Activated naive CD8-positive, alpha-beta T cell treated with anti-CD3 and anti-CD28 coated beads for 36 hours (primary cell): ENCODE measurements at places on chromosomes 5 and 9. TPM values are rescaled to one million over a fixed set of nuclear protein-coding genes. Genes with fewer than 3 reads are reported as not detected.
A peak's percentile ranks its signal among the peaks of the same experiment; 100 is the strongest.

- H3K36me3 ChIP-seq = peaks cover 1% of the 10 kb centered on the region
- H3K4me1 ChIP-seq = no peaks in the 10 kb centered on the region
- H3K27me3 ChIP-seq = peaks cover 25% of the 10 kb centered on the region
- no peak for DNase-seq
- no peak overlapping the region for H3K4me3 ChIP-seq
Measured at GRCh38 chr5:175102717-175103116, 341.3 kb downstream of the DRD1 start.

DNA sequence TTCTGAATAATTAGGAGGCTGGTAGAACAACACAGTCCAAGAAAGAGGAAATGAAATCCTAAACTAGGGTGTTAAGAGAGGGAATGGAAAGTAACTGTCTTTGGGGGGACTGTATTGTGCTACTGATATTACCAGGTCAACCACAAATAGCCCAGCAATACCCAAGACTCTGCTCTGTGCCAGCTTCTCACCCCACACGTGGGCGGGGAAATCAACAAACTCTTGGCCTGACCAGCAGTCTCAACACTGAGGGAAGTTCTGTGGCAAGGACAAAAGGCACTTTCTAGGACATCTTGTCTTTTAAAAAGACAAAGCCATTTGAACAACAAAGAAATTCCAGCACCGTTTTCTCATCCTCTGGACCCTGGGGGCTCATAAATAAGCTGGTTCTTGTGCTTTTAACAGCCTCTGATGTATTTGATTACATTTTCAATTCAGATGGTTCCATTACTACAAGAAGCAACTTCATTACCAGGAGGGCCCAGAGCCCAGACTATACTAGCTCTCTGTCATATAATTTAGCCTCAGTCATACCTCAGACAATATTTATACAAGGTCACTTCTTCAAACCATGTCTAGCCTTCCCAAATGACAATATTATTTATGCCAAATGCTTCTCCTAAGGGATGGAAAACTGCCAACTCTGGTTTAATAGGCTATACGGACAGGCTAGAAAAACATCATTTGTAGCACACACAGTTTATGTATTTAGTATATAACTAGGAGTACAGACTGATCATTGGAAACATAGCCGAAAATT is 297.8 kb downstream of the CWC27 start:
- DNase-seq = no peak
- no peak overlapping the region for H3K4me3 ChIP-seq
- H3K27me3 ChIP-seq = no peaks in the 10 kb centered on the region
- no peak overlapping the region for H3K27ac ChIP-seq
- H3K4me1 ChIP-seq = no peaks in the 10 kb centered on the region
- H3K36me3 ChIP-seq = no peaks in the 10 kb centered on the region

DNA sequence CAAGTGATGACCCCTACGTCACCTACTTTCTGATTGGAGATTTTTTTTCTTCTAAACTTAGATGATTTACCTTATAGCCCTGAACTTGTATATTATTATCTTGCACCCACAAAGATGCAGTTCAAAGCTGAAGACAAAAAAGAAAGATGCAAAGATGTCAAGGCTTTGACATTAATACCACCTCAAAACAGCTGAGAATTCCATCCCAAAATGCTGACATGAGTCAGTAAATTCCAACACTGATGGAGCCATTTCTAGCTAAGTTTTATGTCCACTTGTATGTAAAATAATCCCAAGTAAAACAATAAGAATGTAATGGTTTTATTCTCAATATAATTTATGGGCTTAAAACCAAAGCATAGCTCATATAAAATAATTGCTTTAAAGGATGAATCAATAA is 91.5 kb upstream of the CDH9 start:
- no peaks in the 10 kb centered on the region for H3K27me3 ChIP-seq
- H3K36me3 ChIP-seq = no peaks in the 10 kb centered on the region
- H3K27ac ChIP-seq = no peak overlapping the region
- H3K4me3 ChIP-seq = no peak overlapping the region

- peaks cover 4% of the 10 kb centered on the region for H3K4me1 ChIP-seq
- no peak for DNase-seq
- no peak overlapping the region for H3K27ac ChIP-seq
Measured at GRCh38 chr5:150144246-150144801, 11.3 kb downstream of the PDGFRB start.

GRCh38 chr5:74638544-74638969 is 2.0 kb downstream of the ENC1 start:
- H3K4me1 ChIP-seq = peaks cover 26% of the 10 kb centered on the region
- H3K36me3 ChIP-seq = no peaks in the 10 kb centered on the region
- DNase-seq = no peak
- H3K27ac ChIP-seq = no peak overlapping the region

DNA sequence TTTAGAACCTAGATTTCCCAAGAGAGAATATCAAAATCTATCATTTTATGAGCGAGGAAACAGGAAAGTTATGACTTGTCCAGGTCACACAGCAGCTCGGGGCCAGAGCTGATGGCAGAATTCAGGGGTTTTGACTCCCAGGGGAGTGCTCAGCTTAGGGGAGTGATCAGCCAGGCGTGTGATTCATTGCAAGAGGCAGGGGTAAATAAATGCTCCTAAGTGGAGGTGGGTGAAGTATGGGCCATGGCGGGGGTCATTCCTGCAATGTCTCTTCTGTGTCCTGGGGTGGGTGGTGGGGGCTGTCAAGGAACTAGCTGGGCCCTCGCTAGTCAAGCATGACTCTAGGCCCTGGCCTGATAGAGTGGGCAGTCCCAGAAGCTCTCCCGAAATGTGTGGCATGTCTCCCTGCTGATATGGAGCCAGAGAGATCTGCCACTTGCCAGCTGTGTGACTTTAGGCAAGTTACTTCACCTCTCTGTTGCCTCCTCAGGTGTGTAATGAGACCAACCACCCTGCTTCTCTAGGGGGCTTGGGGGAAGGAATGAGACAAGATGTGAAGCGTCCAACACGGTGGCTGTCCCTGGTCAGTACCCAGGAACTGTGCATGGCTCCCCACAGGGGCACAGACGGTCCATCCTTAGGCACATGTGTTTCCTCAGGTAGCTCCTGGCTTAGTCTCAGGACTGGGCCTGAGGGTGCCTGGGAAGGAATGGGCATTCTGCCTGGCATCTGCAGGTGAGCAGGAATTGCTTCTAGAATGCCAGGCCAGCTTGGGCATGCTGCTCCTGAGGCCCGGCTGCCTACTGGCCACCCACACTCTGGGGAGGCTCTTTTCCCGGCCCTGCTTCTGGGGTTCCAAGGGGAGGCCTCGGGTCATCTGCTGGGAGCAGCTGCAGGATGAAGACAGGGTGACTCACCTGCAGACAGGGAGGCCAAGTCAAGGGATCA is 36.5 kb upstream of the SH3PXD2B start:
- H3K4me3 ChIP-seq = no peak overlapping the region
- no peak for DNase-seq
- no peak overlapping the region for H3K27ac ChIP-seq
- peaks cover 3% of the 10 kb centered on the region for H3K27me3 ChIP-seq
- H3K36me3 ChIP-seq = no peaks in the 10 kb centered on the region
- H3K4me1 ChIP-seq = no peaks in the 10 kb centered on the region

- H3K27ac ChIP-seq = no peak overlapping the region
- H3K36me3 ChIP-seq = no peaks in the 10 kb centered on the region
- DNase-seq = no peak
Measured at GRCh38 chr5:35518104-35518503, 99.6 kb upstream of the SPEF2 start.

GRCh38 chr9:37916471-37917312 is 12.8 kb upstream of the SLC25A51 start:
- no peak overlapping the region for H3K4me3 ChIP-seq
- DNase-seq = no peak
- no peaks in the 10 kb centered on the region for H3K4me1 ChIP-seq
- H3K36me3 ChIP-seq = no peaks in the 10 kb centered on the region
- no peaks in the 10 kb centered on the region for H3K27me3 ChIP-seq

GRCh38 chr5:171158581-171158980 is 150.5 kb upstream of the TLX3 start:
- H3K27me3 ChIP-seq = no peaks in the 10 kb centered on the region
- no peak overlapping the region for H3K4me3 ChIP-seq
- H3K36me3 ChIP-seq = no peaks in the 10 kb centered on the region
- no peaks in the 10 kb centered on the region for H3K4me1 ChIP-seq
- DNase-seq = no peak
- H3K27ac ChIP-seq = no peak overlapping the region

DNA sequence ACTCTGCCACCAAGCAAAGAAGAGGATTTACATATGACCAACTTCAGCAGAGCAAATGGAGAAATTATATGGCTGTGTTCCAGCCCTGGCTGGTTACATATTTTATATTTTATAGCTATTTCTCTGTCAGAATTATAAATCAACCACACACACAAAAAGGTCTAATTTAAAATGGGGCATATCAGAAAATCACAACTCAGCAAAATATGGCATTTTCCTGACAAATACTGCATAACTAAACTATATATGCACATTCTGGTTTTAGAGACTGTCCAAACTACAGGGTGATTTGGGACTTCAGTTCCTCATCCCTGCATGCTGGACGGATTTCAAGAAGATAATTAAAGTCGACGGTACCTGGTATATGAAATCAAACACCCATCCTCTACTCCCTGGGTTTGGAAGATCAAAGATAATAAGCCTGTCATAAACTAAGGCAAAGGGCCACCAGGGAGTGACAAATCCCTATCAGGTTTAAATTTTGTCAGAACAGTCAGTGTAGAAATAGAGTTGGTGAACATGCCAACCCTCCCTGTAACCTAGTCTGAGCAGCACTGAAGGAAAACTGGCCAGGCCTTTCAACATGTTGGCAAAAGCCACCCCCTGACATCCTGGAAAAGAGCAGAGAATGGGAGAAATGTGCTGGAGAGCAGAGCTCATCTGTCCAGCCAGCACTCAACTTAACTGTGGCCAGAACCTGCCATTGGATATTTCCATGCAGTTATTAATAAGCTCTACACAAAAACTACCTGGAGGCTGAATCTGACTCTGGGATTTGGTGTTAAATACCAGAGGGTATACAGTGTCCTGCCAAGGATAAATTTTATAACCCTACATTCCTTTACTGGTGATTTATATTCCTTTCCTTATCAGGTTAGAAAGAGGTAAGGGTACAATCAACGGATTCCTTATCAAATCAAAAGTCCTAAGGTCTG is 235.7 kb downstream of the ENC1 start:
- H3K4me3 ChIP-seq = no peak overlapping the region
- no peak for DNase-seq
- no peak overlapping the region for H3K27ac ChIP-seq

- H3K27ac ChIP-seq = peak overlapping the region; percentile 95
- H3K4me1 ChIP-seq = peaks cover 51% of the 10 kb centered on the region
- no peaks in the 10 kb centered on the region for H3K27me3 ChIP-seq
- DNase-seq = no peak
- peaks cover 18% of the 10 kb centered on the region for H3K36me3 ChIP-seq
Measured at GRCh38 chr5:41870627-41871048, 413 bp upstream of the OXCT1 start.

GRCh38 chr9:132381966-132382541 is 24.6 kb downstream of the TTF1 start:
- H3K4me1 ChIP-seq = peaks cover 32% of the 10 kb centered on the region
- H3K27me3 ChIP-seq = no peaks in the 10 kb centered on the region
- H3K36me3 ChIP-seq = peaks cover 28% of the 10 kb centered on the region
- no peak overlapping the region for H3K4me3 ChIP-seq

- no peak overlapping the region for H3K4me3 ChIP-seq
- no peaks in the 10 kb centered on the region for H3K36me3 ChIP-seq
- H3K4me1 ChIP-seq = no peaks in the 10 kb centered on the region
- no peak for DNase-seq
Measured at GRCh38 chr5:169190849-169191248, 110.1 kb downstream of the SLIT3 start.

- no peaks in the 10 kb centered on the region for H3K27me3 ChIP-seq
- no peak for DNase-seq
- no peak overlapping the region for H3K4me3 ChIP-seq
- H3K4me1 ChIP-seq = no peaks in the 10 kb centered on the region
- no peak overlapping the region for H3K27ac ChIP-seq
Measured at GRCh38 chr5:69343083-69343482, 10.5 kb upstream of the CCDC125 start.

DNA sequence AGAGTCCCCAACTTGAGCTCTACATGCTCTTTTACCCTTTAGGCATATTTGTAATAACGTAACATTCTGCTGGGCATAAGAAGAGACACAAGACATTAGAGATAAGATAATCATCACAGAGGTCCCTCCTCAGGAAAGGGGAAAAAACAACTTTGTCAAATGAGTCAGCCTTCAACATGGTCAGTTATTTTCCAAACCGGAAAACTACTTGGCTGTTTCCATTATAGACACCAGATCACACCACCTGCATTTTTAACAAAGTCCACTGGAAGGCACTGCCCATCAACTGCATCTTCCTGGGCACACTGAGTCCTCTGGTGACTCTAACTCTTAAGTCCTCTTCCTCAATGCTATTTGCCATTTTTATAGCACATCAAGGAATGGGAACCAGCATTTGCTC is 221.8 kb downstream of the FAM114A2 start:
- H3K36me3 ChIP-seq = no peaks in the 10 kb centered on the region
- no peak overlapping the region for H3K4me3 ChIP-seq
- H3K27me3 ChIP-seq = no peaks in the 10 kb centered on the region
- no peaks in the 10 kb centered on the region for H3K4me1 ChIP-seq

- H3K27ac ChIP-seq = peak overlapping the region; percentile 89
- peaks cover 89% of the 10 kb centered on the region for H3K4me1 ChIP-seq
- H3K4me3 ChIP-seq = no peak overlapping the region
- no peak for DNase-seq
- H3K36me3 ChIP-seq = peaks cover 54% of the 10 kb centered on the region
Measured at GRCh38 chr5:134136771-134137170, 22.3 kb downstream of the TCF7 start.

- DNase-seq = no peak
- H3K4me1 ChIP-seq = no peaks in the 10 kb centered on the region
- H3K27me3 ChIP-seq = no peaks in the 10 kb centered on the region
- H3K27ac ChIP-seq = no peak overlapping the region
- no peaks in the 10 kb centered on the region for H3K36me3 ChIP-seq
Measured at GRCh38 chr9:7579351-7579750, 220.2 kb downstream of the DMAC1 start.

Gene SUB1
- total RNA-seq = 435 TPM

Gene TEX48
- 0.70 TPM for total RNA-seq

Gene ZDHHC11
- 5.5 TPM for total RNA-seq

Gene SLC46A2
- not detected for total RNA-seq

Gene GLRX
- total RNA-seq = 26.4 TPM

Gene CACNA1B
- not detected for total RNA-seq

Gene LECT2
- not detected for total RNA-seq

Gene MLANA
- total RNA-seq = not detected

Gene TBC1D9B
- 73.1 TPM for total RNA-seq

Gene APBA1
- total RNA-seq = 0.08 TPM

Gene GDF9
- 0.26 TPM for total RNA-seq

Gene FCN1
- not detected for total RNA-seq

Gene PDLIM4
- total RNA-seq = 0.31 TPM

Gene PCDHGB3
- not detected for total RNA-seq

Gene LCN9
- total RNA-seq = not detected
